ENCODE measurements at places on chromosomes 2 and 18.

DNA sequence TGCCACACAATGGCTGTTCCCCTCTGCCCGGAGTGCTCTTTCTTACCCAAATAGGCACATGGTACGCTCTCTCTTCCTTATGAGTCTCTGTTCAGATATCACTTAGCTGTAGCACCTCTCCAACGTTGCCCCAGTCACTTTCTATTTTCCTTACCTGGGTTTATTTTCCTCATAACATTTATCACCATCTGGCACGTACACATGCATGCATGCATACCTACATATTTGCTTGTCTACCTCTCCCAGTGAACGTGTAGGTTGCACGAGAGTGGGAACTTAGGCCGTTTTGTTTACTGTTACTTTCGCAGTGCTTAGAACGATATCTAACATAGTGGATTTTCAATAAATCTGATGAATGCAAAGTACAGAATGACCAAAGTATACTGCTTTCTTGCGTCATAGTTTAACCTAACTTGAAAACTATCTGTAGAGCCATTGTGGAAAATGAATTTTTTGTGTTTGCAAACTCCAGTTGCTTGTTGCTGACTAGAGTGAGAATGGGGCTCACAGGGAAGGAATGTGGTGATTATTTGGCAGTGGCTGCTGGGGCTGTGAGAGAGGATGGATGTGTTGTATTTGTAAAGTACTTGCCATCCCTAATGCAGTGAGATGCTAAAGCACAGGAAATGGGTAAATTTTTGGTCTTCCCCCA lies 47.1 kb downstream of the ACSL3 start:
- DNase-seq, result no peak

DNA sequence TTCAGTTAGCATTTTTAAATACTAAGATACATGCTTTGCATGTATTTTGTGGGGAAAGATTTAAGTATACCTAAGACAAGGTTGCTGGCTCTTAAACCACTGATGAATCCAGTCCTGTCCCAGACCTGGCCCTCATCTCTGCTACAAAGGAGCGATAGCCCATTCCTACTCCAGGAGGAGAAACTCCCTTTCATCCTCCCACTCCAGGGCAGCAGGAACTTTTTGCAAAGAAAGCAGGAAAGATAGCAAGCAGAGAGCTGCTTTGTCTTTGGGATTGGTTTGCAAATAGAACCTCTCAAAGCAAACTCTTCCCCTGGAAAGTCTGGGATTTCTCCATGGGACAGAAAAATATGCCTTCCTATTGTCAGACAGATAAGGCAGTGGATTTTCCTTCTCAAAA lies 43.6 kb upstream of the COPS8 start:
- DNase-seq, result no peak

GRCh38 chr2:236663287-236664101 lies 93.9 kb downstream of the ACKR3 start:
- no peak for DNase-seq

DNA sequence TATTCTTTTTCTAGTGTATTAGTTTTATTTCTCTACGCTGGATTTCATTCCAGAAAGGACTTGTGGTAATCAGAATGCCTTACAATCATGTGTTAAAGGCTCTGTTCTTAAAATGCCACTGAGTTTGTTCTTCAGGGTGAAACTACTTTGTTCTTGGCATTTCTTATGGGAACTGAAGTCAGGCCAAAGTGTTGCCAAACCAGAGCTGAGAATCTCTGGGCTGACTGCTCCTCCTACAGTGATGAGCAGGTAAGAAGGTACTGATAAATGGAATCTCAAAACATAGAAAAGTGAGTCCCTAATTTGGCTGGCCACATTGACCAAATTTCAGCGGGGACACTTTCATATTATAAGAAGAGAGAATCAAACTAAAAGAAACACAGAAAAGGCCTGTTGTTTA lies 55.1 kb upstream of the ZNF397 start:
- DNase-seq, result no peak

GRCh38 chr18:62434798-62435197 lies 88.0 kb upstream of the ZCCHC2 start:
- DNase-seq, result no peak

DNA sequence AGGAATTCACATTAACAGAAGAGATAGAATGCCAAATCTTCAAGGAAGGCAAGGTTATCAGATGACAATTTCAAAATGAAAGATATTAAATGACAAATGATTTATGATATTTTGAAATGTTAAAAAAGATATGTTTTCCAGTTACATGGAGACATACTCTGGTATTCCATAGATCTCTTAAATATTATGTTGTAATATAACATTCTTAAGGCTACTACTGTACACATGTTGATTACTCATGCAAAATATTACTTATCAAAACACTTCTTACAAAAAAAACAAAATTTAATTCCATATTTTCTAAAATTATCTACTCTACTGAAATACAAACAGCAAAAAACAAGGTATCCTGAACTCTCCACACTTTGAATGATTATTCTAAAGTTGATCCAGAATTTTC lies 22.9 kb downstream of the RTTN start:
- no peak for DNase-seq

- DNase-seq, result peak; percentile 40
Measured at GRCh38 chr2:196750977-196751631, 48.4 kb downstream of the GTF3C3 start.

DNA sequence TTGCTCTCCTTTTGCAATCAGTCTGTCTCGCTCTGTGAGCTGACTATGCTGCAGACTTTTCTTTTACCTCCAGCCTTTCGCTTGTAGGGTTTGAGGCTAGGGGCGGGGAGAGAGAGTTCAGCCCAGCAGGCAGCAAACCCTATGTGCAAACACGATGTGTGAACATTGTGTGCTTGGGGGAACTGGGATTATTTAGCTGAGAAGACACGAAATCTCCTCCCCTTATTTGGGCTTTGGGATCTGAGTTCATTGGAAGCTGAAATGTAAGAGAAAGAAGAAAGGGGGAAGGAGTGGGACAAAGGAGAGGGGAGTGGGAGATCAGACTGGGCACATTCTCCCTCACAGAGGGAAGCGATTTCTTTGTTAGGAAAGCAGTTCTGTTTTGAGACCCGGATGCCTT lies 189.6 kb upstream of the TNP1 start:
- DNase-seq, result no peak

GRCh38 chr2:207869784-207870778 lies 100.4 kb upstream of the FZD5 start:
- no peak for DNase-seq

DNA sequence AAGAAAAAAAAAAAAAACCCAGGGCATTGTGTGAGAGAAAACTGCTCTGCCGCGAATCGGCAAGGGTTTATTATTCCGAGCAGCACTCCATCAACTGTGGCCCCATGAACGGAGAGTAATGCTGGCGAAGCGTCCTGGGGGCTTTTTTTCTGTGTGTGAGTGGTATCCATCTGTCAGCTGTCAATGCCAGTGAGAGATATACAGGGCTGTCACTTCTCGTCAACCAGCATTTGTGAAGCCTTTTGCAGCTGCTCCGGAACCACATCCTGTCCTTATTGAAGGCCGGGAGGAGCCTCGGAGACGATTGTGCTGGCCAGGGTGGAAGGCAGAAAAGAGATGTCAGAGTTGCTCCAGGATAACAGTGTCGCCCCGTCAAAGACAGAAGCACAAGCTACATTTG lies 356.9 kb upstream of the SMIM21 start:
- no peak for DNase-seq
